ENCODE measurements at places on chromosomes 11 and 22.

GRCh38 chr22:36211237-36211861, 9.7 kb upstream of the APOL4 start:
- DNase-seq: peak; percentile 91

DNA sequence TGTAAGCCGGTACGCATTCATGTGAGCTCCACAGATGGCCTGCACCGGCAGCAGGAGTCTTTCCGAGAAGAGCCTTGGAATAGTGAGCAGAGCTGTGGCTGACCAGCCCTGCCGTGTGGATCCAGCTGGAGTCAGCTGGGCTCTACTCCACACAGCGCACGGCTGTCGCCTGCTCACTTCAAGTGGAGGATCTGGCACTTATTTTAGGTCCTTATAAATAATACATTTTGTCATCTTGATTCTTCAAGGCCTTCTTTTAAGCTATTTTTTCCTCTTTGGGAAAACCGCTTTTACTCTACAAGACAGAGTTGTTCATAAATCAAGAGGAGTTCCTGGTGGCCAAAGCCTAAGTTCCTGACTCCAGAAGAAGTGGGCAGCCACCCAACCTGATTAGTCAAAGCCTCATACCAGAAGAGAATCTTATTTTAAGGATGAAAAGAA, 93.8 kb downstream of the KCNC1 start:
- DNase-seq: no peak

- no peak for DNase-seq
These were observed 52.9 kb downstream of the NCAPD3 start for GRCh38 chr11:134170919-134171281.

- DNase-seq: no peak
These were observed 87.9 kb upstream of the SORL1-AS1 start for GRCh38 chr11:121540627-121541026.

- DNase-seq: no peak
These were observed 50.2 kb downstream of the MYH9 start for GRCh38 chr22:36337365-36338130.

- DNase-seq: no peak
These were observed 4.6 kb downstream of the TMPRSS5 start for GRCh38 chr11:113701491-113701890.

- DNase-seq: no peak
These were observed 4.1 kb downstream of the C11orf52 start for GRCh38 chr11:111922803-111923202.

GRCh38 chr22:42294034-42294985, 23.9 kb upstream of the TCF20 start:
- peak; percentile 38 for DNase-seq

DNA sequence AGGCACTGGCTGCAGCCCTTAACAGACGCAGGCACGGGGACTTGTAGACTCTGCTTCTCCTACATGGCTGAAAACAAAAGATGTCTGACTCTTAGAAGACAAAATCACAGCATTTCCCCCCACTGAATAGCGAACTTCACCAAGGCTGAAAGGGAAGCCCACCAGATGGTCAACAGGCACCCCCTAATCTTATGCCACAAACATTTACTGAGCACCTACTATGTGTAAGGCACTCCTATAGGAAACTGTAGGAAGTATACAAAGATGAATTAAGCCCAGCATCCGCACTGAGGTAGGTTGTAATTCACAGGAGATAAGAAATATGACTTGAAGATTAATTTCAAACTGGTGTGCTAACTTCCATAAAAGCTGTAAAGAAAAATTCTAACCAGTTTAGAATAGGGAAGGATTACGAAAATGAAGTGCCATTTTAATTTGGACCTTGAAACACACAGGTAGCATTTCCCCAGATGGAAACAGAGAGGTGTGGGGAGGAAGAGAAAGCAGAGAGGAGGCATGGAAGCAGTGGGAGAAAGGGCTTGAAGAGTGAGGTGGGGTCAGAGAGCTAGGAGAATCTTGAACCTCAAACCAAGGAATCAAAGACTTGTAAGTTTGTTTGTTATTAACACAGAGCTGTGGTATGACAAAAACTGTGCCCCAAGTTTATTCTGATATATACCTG, 38.1 kb downstream of the NUMA1 start:
- no peak for DNase-seq

GRCh38 chr22:33325232-33326004, 267.2 kb upstream of the SYN3 start:
- DNase-seq: no peak

- DNase-seq: peak; percentile 20
These were observed 63.3 kb upstream of the SUSD2 start for GRCh38 chr22:24117942-24118341.

DNA sequence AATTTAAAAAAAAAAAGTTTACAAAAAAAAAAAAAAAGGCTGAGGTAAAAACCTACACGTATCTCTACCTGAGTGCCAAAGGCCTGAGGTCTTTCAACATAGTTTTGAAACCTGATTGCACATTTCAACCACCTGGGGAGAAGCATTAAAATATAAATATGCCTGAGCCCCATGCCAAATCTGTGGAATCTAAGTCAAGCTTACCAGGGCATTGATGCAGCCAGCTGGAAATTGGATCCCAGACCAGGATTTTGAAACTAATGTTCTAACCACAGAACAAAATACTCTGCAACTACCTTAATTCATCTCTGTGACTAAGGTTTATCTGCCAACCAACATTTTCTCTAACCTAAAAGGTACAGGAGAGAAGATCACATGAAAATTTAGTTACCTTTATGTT, 38.8 kb upstream of the CHRNA10 start:
- DNase-seq: no peak

DNA sequence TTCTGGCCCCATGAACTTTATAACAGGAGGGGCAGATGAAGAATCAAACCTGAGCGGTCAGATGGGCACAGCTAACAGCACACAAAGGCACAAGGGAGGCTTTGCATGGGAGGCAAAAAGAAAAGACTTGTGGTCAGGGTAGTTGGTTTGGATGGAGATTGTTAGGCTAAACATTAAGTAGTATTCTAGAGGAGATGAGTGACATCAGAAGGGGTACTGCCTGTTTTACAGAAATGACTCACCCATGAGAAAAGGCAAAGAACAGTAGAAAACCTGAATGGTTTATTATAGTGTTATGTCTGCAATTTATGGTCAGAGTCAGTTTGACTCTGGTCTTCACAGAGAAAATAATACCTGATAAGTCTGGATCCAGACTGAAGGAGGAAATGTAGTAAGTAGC, 129.8 kb upstream of the KIRREL3 start:
- DNase-seq: no peak

- peak; percentile 47 for DNase-seq
These were observed 40.3 kb upstream of the TTLL12 start for GRCh38 chr22:43227239-43227630.

DNA sequence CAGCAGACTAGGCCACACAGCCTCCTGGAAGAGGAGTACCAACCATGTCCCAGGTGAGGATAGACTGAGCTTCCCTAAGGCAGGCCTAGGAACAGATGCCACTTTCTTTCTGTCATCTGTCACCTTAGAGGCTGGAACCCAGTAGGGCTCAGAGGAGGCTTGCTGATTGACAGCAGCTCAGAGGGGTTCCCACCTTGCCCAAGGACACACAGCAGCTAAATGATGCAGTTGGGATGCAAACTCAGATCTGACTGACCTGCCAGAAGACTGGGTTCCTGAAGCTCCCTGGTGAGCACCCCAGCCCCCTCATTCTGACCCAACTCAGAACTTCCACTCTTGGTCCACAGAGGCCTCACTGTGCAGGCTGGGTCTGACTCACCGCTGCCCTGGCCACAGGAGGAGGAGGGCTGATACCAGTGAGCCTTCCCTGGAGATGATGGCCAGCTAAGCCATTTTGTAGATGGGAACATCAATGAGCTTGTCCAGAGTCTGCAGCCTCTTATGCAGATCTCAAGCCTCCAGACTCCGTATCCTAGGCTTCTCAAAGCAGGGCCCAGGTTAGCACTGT, 14.0 kb downstream of the CAPN5 start:
- no peak for DNase-seq

DNA sequence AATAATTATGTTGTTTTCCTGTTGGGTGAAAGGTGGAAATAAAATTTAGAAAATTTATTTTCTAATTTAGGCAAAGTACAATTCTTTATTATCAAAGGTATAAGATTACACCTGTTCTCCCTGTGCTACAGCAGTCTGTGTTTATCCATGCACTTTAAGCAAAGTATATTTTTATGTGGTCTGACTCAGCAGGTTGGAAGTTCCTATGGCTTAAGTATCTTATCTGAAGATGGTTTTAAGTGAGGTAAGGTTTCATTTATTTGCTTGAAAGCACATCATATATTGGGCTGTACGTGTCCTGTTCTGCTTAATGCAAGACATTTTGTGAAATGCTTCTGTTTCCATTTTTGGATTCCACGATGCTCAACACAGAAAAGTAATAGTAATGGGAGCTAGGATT, 14.6 kb downstream of the PPME1 start:
- DNase-seq: peak; percentile 29

- DNase-seq: peak; percentile 80
These were observed 38.6 kb downstream of the TRMU start for GRCh38 chr22:46373921-46374662.

DNA sequence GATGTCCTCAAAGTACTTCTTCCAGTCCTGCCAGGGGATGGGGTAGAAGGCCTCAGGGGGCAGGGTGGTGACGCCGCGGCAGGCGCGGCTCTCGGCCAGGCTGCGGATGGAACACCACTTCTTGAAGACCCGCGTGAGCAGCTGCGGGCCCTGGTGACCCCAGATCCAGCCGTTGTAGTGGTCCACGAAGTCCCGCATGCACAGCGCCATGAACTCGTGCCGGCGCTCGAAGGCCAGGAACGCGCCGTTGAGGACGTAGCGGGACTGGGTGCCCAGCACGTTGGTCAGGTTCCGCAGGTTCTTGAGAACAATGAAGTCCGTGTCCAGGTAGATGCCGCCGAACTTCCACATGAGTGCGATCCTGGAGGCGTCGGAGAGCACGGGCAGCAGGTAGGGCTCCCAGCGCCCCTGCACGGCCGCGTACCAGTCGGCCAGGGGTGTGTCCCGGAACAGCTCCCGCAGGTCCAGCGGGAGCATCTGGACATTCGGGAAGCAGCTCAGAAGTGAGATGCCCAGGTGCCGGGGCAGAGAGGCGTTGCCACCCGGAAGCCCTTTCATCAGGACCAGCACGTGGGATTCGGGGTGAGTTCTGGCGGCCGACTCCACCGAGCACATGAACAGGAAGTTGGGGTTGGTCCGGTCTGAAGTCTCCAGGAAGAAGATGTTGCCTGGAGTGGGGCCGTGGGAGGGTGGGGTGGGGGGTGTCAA, 27.5 kb downstream of the A4GALT start:
- no peak for DNase-seq

- no peak for DNase-seq
These were observed 39.6 kb downstream of the CSNK2A3 start for GRCh38 chr11:11313426-11313825.

DNA sequence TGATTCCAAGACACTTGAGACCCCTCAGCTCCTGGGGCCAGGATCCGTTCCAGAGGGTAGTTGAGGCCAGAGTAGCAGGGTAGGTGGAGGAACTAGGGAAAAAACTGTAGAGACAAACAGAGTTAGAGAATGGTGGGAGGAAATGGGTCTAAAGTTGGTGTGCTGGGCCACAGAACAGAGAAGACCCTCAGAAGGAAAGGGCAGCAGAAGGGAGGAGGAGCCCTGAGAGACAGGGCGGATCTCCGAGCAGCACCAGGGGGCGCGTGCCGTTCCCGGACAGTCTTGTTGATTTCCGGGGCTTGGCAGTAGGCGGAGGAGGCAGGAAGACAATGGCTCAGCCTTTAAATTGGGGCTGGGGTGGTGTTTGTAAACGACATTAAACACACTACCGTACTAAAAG, 2.4 kb upstream of the CECR2 start:
- no peak for DNase-seq

DNA sequence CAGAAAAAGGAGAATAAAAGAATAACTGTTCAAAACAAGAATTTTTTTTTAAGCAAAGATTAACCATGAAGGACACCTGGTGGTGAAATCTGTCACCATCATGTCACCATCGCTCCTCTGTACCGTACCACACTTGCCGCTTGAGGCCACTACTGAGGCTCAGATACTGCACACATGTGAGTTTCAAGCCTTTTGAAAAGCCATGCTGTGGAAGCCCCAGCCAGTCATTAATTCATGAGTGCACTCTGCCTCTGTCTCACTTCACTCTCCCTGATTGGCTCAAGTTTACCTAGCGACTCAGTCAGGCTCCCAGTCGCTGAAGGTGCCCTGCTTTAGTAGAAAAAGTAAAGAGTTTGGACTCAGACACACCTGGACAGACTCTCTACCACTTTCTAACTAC, 6.6 kb upstream of the MS4A12 start:
- DNase-seq: peak; percentile 70

- no peak for DNase-seq
These were observed 1.0 kb upstream of the HTATIP2 start for GRCh38 chr11:20362481-20362880.

GRCh38 chr11:76293189-76293631, 86.9 kb upstream of the WNT11 start:
- no peak for DNase-seq

- no peak for DNase-seq
These were observed 3.6 kb downstream of the LRFN4 start for GRCh38 chr11:66860449-66860831.

- no peak for DNase-seq
These were observed 22.6 kb downstream of the FADS2 start for GRCh38 chr11:61850687-61851086.

DNA sequence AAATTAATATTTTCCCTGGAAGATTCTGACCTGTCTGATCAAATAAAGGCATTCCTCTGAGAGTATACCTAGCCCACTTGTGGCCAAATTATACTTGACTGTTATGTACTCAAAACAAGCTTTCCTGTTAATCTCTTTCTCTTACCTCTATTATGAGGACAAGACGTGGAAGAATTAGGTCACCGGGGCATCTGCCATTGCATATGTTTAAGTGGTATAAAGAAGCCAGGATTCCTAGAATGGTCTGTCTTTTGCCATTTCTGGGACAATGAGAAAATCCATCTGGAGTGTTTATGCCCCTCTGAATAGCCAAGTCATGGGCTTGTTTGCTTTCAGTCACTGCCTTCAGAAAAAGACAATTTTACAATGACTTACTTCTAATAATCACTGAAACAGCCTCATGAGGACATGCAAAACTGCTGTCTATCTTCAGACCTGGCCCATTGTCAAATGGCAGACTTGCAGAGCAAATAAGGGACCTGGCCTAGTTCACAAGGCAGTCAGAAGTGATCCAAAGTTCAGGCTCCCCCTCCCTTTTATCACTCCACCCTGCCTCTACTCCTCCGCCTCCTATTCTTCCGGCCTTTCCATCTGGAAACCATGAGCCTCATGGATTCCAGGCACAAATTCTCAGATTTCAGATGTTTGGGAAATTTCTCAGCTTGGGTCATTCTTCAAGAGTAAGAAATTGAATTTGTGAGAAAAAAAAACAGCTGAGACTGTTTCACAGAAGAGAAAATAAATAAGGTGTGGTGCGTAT, 128.1 kb upstream of the LDLRAD3 start:
- no peak for DNase-seq

- no peak for DNase-seq
These were observed 15.5 kb downstream of the SLC43A1 start for GRCh38 chr11:57499983-57500461.
